ENCODE measurements at places on chromosomes 4 and X.
A peak's percentile ranks its signal among the peaks of the same experiment; 100 is the strongest.

GRCh38 chr4:150212927-150213326 is 134.7 kb downstream of the DCLK2 start:
- no peak for DNase-seq

DNA sequence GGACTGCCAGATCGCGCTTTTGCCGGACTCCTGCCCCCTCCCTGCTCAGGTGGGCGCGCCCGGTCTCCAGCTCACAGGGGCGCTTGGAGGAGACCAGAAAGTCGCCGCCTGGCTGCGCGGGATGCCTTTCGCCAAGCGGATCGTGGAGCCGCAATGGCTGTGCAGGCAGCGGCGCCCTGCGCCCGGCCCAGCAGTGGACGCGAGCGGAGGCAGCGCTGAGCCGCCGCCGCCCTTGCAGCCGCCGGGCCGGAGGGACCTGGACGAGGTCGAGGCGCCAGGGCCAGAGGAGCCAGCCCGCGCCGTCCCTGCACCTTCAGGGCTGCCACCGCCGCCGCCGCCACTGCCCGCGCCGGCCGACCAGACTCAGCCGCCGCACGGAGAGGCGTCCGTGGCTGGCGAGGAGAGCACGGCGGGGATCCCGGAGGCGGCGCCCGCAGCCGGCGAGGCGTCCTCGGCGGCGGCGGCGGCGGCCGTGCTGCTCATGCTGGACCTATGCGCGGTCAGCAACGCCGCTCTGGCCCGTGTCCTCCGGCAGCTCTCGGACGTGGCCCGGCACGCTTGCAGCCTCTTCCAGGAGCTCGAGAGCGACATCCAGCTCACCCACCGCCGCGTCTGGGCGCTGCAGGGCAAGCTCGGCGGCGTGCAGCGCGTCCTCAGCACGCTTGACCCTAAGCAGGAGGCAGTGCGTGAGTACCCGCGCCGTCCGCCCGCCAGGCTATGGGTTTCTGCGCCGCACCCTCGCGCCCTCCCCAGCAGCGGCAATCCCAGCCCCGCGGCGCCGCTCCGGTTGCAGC is 834 bp downstream of the NHS start:
- DNase-seq: peak; percentile 11

GRCh38 chr4:183263787-183264386 is 56.2 kb downstream of the CLDN22 start:
- no peak for DNase-seq

DNA sequence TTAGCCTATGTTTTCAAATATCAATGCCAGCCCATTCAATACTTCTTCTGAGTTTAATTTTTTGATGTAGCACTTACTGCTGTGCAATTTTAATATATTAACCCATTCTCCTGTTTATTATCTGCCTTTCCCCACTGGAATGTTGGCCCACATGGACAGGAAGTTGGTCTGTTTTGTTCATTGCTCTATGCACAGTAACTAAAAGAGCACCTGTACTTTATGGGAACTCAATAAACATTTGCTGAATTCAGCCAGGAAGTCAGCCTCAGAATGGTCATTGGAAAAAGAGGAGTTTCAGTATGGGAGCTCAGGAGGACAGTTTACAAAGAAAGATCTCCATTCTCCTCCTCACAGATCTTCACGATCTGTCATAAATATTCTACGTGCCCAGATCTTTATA is 510.5 kb upstream of the AGA start:
- DNase-seq: no peak

DNA sequence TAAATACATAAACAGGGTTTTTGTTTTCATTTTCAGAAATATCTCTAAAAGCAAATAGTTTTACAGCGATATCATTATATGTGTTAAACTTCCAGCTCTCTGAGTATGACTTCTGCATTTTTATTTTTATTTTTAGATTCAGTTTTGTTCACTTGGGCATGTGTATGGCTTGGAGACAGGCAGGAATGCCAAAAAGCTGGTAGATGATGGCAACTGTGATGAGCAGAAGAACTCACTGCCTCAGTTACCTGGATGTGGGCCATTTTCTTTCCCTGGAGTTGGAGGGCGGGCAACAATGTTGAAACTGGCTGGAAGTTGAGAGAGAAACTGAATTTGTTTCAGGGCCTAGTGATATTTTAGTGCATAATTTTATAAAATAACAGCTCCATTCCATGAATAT is 266.4 kb downstream of the ARHGAP24 start:
- DNase-seq: no peak

GRCh38 chr4:138901177-138901576 is 114.4 kb upstream of the NOCT start:
- no peak for DNase-seq

- DNase-seq: no peak
Measured at GRCh38 chrX:4708970-4709760, 995.7 kb upstream of the PRKX start.

DNA sequence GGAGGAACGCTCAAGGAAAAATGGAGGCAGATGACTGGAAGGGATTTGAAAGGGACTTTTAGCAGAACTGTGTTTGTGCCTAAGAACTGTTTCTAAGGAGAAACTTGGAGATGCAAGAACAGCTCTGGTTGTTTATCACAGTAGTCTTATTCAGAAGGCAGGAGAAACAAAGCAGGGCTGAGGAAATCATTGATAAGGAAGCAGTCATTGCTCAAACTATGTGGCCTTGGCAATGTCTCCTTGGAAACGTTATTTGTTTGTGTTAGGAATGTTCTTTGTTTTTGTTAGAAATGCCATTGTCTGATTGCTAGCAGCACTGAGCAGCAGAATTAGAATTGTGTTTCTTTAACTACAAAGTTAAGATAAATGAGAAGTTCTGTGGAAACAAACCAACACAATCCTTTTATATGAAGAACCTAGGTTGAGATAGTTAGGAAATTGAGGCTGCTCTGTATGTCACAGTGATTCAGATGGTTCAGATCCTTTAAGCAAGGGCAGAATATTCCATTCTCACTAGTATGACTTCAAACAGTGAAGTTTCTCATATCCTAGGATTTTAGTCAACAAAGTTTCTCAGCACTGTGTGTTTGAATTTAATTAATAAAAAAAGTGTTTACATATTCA is 1191.3 kb upstream of the IGFBP7 start:
- DNase-seq: no peak

GRCh38 chr4:176838601-176839433 is 46.1 kb upstream of the VEGFC start:
- DNase-seq: no peak

DNA sequence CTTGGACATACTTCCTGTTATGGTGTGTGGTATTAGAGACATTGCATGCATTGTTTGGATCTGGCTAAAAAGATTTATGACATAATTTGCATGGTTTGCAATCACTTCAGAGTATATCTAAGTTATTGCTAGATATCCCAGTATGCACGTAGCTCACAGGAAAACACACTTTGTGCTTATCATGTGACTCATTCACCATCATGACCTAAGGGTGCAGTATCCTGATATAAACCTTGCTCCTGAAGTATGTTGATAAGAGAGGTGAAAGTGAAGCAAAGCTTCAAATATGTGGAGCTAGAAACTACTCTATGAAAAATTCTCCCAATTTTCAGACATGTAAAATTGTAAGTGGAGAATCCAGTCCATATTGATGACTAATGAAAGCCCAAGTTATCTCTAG is 46.9 kb upstream of the GRXCR1 start:
- DNase-seq: no peak

All from activated gamma-delta T cell (primary cell).